ENCODE measurements at places on chromosomes 7 and 10.

GRCh38 chr10:111956841-111957240, 226.7 kb downstream of the GPAM start:
- no peak for DNase-seq

GRCh38 chr7:22589641-22590201, 89.7 kb upstream of the STEAP1B start:
- DNase-seq, result no peak

DNA sequence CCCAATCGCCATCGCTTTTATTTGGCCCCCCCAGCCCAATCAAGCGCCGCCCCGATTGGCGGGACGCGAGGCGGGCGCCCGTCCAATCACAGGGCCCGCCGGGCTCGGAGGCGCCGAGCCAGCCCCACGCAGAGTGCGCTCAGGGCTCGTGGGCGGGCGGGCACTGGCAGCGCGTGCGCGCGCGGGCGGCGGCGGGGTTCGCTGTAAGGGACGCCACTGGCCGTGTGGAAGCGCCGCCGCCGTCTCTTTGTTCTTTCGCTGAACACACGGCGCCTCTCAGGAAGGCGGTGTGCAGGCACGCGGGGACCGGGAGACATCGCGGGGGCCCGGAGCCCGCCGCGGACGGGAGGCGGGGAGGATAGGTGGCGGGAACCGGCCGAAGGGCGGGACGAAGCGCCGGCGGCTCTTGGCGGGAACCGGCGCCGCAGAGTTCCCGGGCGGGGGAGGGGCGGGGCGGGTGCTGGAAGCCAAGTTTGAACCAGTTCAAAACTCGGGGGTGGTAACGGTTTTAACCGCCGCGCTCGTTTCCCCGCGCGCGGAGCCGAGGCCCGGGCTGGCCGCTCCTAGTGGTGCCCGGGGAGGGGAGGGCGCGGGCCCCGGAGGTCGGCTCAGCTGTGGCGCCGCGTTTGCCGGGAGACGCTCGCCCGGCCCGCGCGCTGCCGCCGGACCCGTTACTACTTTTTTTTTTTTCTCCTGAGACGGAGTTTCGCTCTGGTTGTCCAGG, 370 bp upstream of the EZH2 start:
- peak; percentile 98 for DNase-seq

DNA sequence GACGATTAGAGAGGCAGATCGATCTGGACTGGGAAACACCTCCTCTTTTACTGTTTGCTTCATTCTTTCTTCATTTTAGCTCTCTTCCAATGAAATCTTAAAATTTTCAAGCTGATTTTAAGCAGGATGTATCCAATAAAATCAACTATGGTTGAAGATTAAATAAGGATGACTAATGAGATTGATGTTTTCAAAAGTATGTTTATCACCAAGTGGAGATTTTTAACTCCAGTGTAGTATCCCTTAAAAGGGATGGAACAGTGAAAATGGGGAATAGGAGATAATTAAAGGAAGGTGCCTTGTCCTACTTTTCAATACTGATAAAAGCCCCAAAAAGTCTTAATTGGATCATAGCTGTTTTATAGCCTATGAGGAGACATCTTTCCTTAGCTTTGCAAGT, 11.6 kb upstream of the LIPF start:
- DNase-seq, result no peak

GRCh38 chr7:27097686-27098577, 2.1 kb upstream of the HOXA1 start:
- DNase-seq, result no peak

GRCh38 chr10:58667658-58668310, 155.1 kb downstream of the BICC1 start:
- no peak for DNase-seq

- peak; percentile 72 for DNase-seq
Measured at GRCh38 chr7:129169171-129169671, 19.2 kb upstream of the SMO start.
